ENCODE measurements at places on chromosomes 3 and 15.

- DNase-seq = no peak
These were observed 3.7 kb downstream of the SACM1L start for GRCh38 chr3:45692866-45693265.

- no peak for DNase-seq
These were observed 15.7 kb downstream of the SUSD5 start for GRCh38 chr3:33202711-33203457.

GRCh38 chr15:69661446-69661845 lies 208.8 kb downstream of the RPLP1 start:
- DNase-seq = no peak

DNA sequence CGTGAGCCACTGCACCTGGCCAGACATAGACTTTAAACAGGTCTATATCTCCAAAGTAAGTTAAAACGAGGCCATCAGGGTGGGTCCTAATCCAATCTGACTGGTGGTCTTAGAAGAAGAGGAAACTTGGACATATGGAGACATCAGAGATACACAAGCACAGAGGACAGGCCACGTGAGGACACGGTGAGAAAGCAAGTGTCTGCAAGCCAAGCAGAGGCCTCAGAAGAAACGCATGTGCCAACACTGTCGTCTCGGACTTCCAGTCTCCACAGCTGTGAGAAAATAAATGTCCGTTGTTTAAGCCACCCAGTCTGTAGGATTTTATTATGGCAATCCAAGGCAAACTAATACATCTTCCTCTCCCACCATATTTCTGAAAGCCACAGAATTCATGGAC lies 43.9 kb downstream of the MRPL46 start:
- no peak for DNase-seq

- DNase-seq = no peak
These were observed 16.1 kb upstream of the EXOG start for GRCh38 chr3:38480093-38480445.

DNA sequence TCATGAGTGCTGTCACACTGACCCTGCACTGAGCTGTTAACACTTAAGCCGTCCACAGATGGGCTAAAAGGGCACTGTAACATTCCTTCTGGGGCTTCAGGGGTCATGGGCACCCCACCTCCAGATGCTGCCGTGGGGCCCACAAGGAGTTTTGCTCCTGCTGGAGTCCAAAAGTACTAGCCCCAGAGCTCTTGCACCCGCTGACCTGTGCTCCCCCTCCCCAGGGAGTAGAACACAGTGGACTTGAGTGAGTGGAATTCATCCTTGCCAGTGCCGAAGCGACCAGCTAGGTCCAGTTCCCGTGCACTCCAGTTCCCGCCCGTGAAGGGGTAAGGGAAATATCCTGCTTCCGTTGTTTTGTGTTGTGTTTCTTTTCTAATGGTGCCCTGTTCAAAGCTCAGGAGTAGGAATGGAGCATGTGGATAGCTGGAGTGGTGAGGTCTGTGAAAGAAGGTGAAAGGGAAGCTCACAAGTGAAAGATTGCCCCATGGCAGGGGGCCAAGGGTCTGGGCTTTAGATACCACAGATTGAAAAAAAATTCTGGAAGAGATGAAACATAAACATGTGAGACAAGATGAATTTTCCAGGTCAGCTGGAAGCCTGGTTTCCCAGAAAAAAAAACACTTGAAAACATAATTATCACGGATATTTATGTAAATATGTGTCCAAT lies 36.6 kb downstream of the SLCO2A1 start:
- DNase-seq = no peak

GRCh38 chr15:78811825-78812183 lies 540 bp upstream of the ADAMTS7 start:
- DNase-seq = no peak

- DNase-seq = no peak
These were observed 75.5 kb downstream of the ADAMTS9 start for GRCh38 chr3:64612082-64612860.

DNA sequence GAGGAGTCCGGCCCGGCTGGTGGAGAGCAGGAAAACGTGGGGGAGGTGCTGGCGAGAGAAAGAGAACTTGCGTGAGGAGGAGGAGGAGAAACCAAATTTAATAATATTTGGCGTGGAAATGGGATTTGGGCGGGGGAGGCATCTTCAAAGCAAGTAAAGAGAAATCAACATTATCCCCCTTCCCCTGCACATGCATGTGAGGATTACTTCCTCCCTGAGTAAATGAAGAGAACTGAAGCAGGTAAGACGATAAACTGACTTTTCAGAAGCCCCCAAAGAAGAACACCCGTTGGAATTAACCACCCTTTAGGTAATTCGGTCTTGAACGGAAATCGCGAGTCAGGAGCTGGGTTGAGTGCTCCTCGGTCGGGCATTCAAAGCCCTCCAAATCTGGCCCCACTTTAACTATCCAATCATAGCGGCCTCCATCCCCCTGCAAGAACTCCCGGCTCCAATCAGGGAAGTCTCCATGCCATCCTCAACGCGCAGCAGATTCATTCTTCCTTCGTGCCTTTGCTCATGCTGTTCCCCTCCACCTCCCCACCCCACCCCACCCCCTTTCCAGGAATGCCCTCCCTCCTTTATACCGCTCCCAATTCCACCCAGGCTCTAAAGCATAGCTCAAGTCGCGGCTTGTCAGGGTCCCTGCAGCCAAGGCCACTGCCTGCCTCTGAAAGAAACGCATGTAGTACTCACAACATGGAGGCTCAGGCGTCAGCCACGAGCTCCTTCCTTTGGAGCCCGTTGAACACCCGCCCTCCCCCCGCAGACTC lies 545 bp upstream of the RFX7 start:
- DNase-seq = peak; percentile 16

DNA sequence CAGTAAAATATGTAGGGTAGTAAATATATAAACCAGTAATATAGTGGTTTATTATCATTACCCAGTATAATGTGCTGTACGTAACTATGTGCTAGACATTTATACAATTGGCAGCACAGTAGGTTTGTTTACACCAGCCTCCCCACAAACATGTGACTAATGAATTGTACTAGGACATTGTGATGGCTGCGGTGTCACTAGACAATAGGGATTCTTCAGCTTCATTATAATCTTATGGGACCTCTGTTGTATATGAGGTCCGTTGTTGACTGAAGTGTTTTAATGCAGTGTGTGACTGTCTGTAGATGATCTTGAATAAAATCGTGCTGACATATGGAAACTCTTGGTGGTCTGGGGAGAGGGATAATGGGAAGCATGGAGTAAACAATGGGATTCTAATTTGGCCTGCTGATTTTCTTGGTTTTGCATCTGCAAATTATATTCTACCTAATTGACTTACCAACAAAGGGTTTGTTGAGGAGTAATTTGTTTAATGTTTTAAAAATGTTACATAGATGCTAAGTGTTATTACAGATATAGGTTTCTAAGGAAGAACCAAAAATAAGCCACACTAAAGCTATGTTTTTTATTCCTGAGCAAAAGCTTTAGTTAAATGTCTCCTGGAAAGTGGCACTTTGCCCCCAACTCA lies 496.5 kb upstream of the TBL1XR1 start:
- no peak for DNase-seq

DNA sequence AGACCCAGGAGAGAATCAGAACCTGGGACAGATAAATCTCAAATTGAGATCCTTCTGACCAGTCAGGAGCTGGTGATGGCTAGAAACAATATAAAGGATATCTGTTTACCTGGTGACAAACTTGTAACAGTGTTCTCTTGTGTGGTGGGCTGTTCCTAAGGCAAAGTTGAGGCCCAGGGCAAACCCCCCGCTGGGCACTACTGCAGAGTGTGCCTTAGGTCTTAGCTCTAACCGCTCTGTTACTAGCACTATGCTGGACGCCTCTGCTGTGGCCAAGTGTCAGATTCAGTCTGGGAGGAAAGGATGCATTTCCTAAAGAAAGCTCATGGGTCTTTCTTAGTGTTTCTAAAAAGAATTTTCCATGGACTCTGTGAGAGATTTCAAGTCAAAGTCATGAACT lies 146.5 kb upstream of the MEIS2 start:
- no peak for DNase-seq

DNA sequence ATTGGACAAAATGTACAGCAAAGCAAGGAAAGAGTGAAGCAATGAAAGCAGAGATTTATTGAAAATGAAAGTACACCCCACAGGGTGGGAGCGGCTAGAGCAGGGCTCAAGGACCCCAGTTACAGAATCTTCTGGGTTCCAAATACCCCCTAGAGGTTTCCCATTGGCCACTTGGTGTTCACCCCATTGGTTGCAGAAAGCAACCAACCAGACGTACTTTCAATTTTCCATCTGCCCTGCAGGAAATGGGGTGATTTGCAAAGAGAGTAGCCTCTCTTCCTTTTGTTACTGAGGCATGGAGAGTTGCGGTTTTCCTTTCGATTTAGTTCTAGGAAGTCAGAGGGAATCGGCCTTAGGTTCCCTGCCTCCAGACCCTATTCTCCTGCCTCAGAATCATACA lies 2.4 kb downstream of the PML start:
- no peak for DNase-seq

DNA sequence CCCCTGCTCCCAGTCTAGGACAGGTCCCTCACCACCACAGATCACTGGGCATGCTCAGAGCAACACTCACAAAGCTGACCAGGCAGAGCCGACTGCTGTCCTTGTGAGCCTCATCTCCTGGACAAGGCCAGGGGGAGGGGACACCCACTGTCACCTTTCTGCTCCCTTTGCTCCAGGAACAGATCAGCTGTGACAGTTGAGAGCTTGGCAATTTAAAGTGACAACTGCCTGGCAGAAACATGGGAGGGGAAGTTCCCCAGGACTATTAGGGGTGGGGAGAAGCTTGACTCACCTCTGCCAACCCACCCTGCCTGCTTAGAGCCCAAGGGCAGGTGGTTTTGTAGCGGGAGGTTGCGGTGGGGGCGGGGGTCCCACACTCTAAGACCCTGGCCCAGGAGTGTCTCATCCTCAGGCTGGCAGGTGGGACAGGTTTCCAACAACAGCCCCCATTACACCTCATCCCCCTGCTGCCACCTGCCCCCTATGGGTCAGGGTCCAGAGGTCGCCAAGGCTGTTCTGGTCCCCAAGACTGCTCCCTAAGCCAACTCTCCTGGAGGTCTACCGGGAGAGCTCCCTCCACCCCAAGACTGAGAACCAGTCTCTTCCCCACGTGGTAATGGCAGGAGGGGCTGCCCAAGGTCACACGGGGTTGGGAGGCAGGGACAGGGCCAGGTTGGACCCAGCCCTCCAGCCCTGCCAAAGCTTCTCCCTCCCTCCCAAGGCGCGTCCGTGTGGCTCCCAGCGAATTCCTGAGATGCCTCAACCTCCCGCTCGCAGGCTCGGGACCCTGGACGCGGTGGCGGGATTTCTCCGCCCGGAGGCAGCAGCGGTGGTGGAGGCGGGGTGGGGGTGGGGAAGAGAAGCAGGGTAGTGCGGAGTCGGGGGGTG lies 80.4 kb downstream of the IQSEC1 start:
- DNase-seq = no peak

GRCh38 chr3:64691051-64691450 lies 3.3 kb upstream of the ADAMTS9 start:
- no peak for DNase-seq

- DNase-seq = no peak
These were observed 162.7 kb upstream of the IQSEC1 start for GRCh38 chr3:13235897-13236296.

- DNase-seq = no peak
These were observed 62.0 kb upstream of the ACP3 start for GRCh38 chr3:132255041-132255745.

DNA sequence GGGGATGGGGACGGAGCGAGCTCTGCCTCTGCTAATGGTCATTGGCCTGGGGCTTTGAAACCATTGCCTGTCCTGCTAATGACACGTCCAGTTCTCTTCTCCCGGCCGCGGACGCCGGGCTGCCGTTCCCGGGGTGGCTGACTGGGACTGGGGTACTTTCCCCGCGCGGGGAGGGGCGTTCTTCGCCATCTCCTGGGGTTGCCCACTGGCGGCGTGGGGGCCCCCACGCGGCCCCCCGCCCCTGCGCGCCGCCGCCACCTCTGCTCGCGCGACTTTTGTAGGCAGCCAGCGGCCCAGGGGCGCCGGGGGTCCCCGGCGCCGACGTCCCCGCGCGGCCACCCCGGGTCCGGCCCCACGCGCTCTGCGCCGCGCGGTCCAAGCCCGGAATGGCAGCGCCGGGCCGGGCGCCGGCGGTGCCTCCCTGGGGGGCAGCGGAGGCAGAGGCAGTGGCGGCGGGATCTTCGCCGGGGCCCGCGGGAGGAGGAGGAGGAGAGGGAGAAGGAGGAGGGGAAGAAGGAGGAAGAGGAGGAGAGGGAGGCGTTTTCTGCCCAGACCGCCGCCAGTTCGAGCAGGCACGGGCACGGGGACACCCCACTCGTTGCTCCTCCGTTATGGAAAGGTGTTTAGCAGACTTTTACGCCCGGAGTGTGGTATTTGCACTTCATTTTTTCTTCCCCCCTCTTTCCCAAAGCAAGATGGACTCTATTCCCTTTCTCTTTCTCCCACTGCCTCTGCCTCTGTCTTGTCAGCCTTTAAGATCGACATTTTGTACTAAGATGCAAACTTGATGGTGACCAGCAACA lies 2.3 kb downstream of the BBX start:
- DNase-seq = peak; percentile 24

DNA sequence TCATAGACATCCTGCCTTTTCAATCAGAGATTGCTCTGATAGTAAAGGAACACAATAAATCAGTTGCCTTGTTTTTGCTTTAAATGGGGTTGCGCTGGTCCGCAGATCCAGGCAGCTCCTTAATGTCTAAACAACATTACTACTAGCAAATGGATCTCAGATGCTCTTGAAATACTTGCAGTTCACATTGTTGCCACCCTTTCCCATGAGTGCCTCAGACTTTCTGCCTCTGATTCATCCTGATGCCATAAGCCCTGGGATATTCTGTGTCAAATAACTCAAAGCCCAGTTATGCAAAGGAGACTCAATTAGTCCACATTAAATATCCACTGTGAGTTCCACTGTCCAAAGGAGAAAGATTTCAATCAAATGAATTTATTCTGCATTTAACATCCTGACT lies 196.7 kb downstream of the PLCH1 start:
- DNase-seq = no peak

DNA sequence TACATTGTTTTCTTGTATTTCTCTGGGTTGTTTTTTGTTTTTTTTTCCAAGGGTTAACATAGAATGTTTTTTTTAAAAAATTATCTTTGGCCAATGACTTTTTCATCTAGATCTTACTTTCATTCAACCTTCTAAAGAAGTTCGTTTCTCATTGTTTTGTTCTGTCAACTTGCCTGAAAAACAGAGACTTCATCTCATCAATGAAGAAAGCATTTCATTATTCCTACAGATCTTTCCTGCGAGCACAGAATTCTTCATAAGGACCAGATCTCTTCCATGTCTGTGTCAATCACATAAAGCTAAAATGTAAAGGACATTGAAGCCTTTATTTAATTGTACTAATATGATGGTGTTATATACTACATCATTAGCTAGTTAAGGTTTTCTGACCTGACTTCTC lies 9.7 kb upstream of the EIF3J start:
- DNase-seq = no peak

DNA sequence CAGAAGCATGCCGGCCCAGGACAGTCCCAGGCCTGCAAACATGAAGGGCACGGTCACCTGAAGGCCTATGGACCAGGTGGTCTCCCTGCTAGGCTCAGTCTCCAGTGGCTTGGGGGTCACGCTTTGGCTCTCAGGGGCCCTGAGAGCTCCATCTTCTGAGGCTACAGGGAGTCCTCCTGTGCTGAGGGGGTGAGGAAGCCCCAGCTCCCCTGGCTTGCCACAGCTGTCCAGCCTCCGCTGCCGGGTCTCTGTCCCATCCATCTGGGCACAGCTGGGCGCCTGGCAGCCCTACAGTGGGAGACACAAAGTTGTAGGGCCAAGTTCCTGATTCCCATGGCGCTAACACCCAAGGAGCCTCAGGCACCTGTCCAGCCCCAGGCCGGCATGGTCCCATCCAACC lies 16.0 kb downstream of the SLC41A3 start:
- DNase-seq = no peak

Data from hematopoietic multipotent progenitor cell (in vitro differentiated cells).